Activated CD4-positive, alpha-beta T cell treated with anti-CD3 and anti-CD28 coated beads for 24 hours (primary cell): ENCODE measurements at places on chromosomes 1 and 21.

GRCh38 chr1:118204648-118205047 lies 19.6 kb upstream of the SPAG17 start:
- DNase-seq = no peak

GRCh38 chr1:92123868-92124267 lies 43.7 kb downstream of the BTBD8 start:
- DNase-seq = no peak

DNA sequence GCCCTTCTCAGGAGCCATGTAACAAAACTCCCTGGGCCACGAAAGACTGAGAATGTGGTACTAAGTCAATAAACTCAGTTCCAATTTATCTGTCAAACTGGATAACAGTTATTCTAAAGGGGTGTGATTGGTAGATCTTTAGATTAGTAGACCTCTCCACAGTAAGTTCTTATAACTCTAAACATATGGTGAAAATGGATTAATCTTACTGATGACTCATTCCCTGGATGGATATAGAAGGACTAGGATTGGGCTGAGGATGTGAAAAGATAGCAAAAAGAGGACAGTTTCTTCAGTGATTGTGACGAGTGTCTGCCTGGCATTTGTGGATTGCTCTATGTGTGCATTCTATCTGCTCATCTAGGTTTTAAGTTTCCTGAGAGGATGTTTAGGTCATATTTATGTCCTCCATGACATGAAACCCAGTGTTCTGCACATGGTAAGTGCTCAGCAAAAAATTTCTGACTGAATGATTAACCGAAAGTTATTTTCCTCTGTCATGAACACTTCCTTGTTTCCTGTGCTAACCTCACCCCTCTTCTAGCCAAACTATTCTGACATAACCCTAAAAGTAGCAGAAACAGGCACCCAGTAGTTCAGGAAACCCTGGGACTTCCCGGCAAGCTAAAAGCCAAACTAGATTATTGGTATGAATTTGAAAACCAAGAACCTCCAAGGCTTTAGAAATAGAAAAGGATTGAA lies 397.5 kb upstream of the PLXNA2 start:
- DNase-seq = no peak

GRCh38 chr1:63087966-63088365 lies 234.4 kb upstream of the FOXD3 start:
- DNase-seq = no peak

DNA sequence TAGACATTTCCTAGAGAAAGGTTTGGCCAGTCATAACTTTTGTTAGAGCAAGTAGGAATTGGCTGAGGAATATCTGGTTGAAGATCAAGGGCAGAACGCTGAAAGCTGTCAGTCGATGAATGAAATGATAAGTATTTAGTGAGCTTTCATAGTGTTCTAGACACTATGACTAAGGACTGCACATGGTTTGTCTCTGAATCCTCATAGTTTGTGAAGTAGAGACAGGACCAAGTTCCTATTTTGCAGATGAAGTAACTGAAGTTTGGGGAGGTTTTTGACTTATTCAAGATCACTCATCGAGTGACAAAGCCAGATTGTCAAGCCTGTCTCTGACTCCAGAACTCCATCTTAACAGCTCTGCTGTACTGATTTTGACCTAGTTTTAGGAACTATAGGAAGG lies 4.7 kb downstream of the ELOA start:
- no peak for DNase-seq

- no peak for DNase-seq
Observed at GRCh38 chr1:232518349-232518748, 111.6 kb downstream of the SIPA1L2 start.

GRCh38 chr1:232413674-232414073 lies 216.3 kb downstream of the SIPA1L2 start:
- no peak for DNase-seq

DNA sequence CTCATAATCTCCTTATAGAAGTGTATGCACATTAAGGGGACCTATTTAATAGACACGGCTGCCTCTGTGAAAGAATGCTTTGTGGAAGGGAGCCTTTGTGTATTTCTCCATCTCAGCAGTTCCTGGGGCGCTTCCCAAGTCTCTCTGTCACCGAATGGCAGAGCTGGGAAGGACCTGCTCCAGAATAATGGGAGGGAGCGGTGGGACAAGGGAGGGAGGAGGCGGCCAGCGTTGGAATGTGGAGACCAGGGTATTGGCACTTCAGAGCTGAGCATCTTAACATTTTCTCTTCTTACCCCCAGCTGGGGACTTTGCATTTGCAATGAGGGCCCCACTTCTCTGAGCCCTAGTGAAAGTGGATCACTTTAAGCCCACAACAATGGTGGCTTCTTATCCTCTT lies 23.9 kb downstream of the CACHD1 start:
- no peak for DNase-seq

DNA sequence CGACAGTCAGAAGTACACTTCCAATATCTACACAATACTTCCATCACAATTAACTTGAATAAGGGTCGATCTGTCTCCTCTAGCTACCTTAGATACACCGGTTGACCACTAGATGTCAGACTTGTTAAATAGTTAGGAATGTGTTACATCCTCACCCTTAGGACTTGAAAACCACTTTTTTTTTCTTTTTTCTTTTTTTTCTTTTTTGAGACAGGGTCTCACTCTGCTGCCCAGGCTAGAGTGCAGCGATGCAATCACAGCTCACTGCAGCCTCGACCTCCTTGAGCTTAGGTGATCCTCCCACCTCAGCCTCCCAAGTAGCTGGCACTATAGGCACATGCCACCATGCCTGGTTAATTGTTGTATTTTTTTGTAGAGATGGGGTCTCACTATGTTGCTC lies 120.4 kb upstream of the GREM2 start:
- no peak for DNase-seq

GRCh38 chr1:184492536-184492935 lies 105.7 kb downstream of the C1orf21 start:
- no peak for DNase-seq

- no peak for DNase-seq
Observed at GRCh38 chr1:64745986-64746940, 1.4 kb downstream of the RAVER2 start.

GRCh38 chr1:116911188-116911553 lies 1.5 kb downstream of the PTGFRN start:
- no peak for DNase-seq

DNA sequence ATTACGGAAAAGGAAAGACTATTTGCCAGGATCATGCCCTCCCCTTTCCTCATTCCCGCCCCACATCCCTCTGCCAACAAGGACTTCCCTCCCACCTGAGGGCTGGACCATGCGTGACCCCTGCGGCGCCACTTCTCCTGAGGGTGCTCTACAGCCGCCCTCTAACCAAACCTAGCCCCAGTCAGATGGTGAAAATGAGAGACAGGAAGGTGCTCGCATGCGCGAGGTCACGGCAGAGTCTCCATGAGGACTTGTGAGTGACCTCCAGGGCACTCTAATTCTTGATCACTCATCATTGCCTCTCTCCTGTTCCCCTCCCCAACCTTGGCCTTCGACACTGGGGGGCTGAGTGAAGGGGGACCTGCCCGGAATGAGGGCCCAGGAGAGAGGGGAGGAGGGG lies 32.1 kb downstream of the TAF5L start:
- DNase-seq = no peak

DNA sequence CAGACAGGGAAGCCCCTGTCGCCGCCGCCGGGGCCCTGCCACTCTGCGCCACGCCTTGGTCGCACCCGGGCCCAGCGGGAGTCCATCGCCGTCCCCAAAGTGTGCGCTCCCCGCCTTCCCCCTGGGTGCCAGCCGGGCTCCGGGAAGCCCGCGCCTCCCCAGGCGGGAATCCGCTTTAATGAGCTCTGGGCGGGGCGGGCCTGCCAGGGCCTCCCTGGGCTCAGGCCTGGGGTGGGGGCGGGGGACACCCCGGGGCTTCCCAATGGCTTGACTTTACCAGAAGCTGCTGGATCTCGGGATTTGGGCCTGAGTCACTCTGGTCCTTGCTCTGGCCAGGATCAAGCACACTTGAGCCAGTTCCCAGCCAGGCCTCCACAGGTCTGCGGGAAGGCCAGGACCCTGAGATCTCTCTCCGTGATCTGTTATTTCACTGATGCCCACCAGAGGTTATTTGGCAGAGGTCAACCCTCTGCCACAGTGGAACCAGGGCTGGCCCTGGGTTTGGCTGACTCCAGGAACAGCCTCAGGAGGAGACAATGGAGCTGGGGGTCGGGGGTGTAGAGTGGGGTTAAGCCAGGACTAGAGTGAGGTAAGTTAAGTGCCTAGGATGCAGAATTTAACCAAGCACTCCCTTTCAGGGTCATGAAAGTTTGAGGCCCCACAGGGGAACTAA lies 178.4 kb upstream of the EDN2 start:
- DNase-seq = no peak

DNA sequence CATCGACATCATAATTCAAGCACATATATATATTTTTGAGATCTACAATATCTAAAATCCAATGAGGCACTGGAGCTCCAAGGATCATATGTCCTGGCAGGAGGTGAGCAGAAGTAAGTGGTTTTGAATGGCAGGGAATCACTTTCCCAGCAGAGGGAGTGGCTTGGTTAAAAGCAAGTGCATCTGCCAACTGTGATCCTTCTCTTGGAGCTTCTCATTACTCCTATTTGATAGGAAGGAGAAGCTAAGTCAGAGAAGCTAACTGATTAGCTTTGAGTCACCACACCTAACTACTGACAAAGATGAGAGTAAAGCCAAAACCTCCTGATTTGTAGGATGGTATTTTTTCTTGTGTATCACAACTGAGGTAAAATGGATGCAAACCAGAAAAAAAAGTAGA lies 55.0 kb downstream of the ALG14 start:
- no peak for DNase-seq

- no peak for DNase-seq
Observed at GRCh38 chr1:221881805-221882581, 140.1 kb upstream of the DUSP10 start.

DNA sequence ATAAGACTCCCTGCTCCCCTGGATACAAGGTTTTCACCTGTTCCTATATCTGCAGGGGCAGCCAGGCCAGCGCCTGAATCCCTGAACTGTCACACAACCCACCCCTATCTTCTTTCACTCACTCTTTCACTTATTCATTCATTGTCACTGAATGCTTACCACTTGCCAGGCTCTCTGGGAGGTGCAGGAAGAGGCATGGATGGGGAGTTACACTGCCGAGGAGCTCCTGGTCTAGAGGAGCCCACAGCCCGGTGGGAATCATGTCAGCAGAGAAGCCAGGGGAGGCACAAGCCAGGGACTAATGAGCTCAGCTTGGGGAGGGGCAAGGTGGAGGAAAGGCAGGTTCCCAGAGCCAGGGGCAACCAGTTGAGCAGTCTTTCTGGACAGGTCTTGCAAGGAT lies 155.8 kb downstream of the TRABD2B start:
- no peak for DNase-seq

DNA sequence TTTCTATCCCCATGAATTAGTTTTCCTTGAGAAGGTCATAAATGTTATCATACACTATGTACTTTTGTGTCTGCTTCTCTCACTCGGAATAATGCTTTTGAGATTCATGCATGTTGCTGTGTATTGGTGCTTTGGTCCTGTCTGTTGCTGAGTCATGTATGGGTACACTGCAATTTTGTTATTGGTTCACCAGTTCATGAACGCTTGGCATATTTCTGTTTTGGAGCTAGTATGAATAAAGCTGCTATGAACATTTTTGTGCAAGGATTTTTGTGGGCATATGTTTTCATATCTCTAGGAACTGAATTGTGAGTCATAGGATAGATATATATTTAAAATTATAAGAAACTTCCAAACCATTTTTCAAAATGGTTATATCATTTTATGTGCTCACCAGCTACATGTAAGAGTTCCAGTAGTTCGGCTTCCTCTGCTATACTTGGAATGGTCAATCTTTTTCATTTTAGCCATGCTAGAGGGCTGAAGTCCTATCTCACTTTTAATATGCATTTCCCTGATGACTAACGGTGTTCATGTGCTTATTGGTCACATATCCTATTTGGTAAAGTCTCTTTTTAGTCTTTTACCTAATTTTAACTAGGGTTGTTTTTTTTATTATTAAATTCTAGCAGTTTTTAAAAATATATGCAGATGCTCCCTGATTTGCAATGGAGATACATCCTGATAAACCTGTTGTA lies 38.2 kb downstream of the ETS2 start:
- DNase-seq = no peak

DNA sequence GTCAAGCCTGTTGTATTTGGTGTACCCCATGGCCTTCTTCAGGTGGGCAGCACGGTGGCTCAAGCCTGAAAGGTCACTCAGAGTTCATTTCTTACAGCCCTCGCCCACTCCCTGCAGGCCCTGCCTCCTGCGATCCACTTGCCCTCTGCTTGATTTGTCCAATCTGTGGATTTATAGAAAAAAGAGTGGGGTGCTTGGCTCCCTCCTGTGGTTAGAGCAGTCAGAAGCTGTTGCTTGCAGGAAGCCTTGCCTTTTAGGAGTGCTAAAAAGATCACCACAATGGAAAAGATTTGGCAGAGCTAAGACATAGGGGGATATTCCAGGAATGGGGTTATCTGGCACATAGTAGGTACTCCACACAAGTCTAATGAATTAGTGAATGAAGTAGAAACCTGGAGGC lies 108.0 kb upstream of the TRABD2B start:
- no peak for DNase-seq

GRCh38 chr1:38009841-38010180 lies 2.7 kb upstream of the UTP11 start:
- no peak for DNase-seq

GRCh38 chr1:35062518-35063196 lies 16.5 kb upstream of the ZMYM1 start:
- DNase-seq = no peak

DNA sequence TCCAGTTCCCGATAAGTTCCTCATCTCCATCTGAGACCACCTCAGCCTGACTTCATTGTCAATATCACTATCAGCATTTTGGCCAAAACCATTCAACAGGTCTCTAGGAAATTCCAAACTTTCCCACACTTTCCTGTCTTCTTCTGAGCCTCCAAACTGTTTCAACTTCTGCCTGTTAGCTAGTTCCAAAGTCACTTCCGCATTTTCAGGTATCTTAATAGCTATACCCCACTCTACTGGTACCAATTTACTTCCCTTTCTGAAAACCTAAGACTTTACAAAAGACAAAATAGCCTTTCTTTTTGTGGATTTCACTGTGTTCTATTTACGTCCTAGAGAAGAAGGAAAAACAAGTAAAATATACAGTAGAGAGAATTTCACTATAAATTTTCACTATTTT lies 147.0 kb upstream of the FMN2 start:
- no peak for DNase-seq

DNA sequence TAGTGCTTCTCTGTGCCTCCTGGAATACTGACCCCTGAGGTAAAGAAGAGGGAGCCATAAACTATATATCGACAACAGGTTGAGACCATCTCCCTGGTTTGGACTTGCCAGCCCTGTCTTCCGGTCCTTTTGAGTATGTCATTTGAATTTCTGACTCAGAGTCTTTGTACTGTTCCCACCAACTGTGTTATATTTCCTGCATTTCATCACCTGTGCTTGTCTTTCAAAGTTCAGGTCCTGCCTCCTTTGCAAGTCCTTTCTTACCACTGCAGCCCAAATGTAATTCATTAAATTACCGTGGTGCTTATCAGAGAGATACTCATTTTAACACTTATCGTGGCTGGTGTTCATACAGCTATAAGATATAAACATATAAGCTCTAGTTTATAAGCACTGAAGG lies 10.7 kb downstream of the AK5 start:
- no peak for DNase-seq

GRCh38 chr1:87632232-87632631 lies 303.6 kb downstream of the LMO4 start:
- DNase-seq = no peak
